CD8-positive, alpha-beta memory T cell (primary cell): ENCODE measurements at places on chromosomes 13 and 19. TPM values are rescaled to one million over a fixed set of nuclear protein-coding genes. Genes with fewer than 3 reads are reported as not detected.

ZNF552 gene
- 10.6 TPM for total RNA-seq

KLK1 gene
- 0.27 TPM for total RNA-seq

C19orf38 gene
- 0.44 TPM for total RNA-seq

DNA sequence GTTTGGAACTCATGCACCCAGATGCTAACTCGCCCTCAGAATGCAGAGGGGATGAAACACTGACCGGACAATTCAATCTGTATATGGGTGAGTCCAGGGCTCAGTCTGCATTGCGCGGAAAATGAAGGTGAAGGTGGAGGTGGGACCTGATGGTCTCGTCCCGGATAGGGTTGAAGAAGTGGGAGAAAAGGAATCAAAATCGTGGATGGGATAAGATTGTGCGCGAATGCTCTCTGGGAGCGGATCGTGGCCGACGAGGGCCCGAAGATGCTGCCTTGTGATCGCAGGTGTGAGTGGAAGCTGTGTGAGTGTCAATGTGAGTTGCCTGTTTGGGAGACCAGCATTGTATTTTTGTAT lies 594 bp upstream of the ZNF850 start:
- peak overlapping the region; percentile 86 for H3K4me3 ChIP-seq
- H3K27me3 ChIP-seq, result no peaks in the 10 kb centered on the region
- H3K27ac ChIP-seq, result peak overlapping the region; percentile 85

GRCh38 chr13:44578067-44578400 lies 1.9 kb upstream of the TSC22D1 start:
- H3K27ac ChIP-seq, result peak overlapping the region; percentile 78
- no peaks in the 10 kb centered on the region for H3K36me3 ChIP-seq
- DNase-seq, result no peak
- H3K27me3 ChIP-seq, result no peaks in the 10 kb centered on the region
- H3K4me3 ChIP-seq, result peak overlapping the region; percentile 80
- H3K4me1 ChIP-seq, result peaks cover 31% of the 10 kb centered on the region
